ENCODE measurements at places on chromosomes 6 and 20.

DNA sequence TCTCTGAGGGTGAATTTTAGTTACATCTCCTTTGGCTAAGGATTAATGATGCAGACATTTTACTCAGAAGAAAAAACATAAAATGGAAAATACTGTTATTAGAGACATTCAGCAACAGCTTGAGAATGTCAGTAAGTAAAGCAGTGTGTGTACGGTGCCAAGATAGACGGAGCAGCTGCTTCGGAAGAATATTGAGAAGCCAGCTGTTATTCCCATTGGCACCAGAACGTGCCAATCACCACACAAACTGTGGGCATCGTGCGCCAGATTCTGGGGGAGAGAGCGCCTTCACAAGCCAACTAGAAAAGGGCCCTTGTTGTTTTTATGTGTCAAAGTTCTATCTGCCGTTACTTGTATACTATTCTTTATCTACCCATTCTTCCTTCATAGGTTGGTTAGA lies 163.4 kb downstream of the MTFR2 start:
- DNase-seq, result no peak

- no peak for DNase-seq
Measured at GRCh38 chr6:2818593-2818992, 23.1 kb downstream of the SERPINB1 start.

- DNase-seq, result no peak
Measured at GRCh38 chr6:105324386-105324950, 78.4 kb downstream of the PREP start.

DNA sequence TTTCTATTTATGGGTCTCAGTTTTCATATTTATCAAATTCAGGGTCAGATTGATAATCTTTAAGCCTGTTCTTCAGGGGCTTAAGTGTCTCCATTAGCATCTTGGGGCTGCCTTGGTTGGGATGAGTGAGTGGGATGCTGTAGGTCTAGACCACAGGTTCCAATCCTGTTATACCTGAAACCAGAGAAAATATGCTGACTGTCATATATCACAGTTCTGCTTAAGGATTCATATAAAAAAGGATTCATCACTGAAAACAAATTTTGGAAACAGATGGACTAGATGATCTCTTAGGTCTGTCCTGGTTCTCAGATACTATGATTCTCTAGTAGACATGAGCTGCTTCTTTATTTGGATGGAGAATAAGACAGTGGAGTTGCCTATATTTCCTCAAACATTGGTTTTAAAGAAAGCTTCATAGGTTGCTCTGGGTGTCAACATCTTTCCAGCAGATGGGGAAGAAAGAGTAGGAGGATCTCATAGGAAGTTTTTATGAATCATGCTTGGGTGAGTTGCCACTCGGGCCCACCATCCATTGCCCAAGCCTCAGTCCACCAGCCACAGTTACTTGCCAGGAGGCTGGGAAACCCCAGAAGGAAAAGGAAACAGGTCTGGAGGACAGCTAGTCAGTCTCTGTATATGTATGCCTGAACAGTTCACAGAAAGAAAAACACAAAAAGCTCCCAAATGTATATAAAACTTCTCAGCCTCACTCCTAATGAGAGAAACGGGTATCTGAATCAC lies 42.9 kb upstream of the MAP7 start:
- DNase-seq, result no peak

DNA sequence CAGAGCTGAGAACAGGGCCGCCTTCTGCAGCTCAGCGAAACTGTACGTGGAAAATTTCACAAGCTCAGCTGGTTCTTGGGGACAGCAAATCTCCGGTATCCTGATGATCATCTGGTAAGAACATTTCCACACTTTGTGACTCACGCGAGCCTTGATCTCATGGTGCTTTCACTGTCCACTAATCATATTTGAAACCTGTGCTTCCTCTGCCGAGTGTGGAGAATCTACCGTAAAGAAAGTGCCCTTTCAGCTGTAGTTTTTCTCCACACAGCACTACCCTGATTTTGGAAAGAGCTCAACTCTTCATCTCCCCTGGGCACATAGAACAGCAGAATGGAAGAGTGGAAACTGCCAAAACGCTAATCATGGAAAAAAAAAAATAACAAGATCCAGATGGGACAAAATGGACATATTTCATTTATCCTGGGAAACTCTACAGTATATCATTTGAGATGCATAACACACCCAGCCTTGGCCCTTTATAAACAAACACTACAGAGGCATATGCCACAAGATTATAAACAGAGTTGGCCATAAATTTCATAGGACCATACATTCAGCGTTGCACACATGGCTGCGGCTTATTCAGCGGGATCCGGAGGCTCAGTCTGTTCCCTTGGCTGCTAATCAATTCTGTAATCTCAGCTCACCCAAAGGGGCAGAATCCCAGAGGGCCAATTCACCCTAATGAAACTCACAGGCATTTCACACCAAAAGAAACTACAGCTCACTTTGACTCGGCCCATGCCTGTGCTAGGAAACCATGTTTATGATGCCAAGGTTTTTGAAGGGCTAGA lies 434.5 kb downstream of the HDGFL1 start:
- DNase-seq, result no peak

GRCh38 chr6:148559848-148560433 lies 186.9 kb upstream of the UST start:
- peak; percentile 49 for DNase-seq

DNA sequence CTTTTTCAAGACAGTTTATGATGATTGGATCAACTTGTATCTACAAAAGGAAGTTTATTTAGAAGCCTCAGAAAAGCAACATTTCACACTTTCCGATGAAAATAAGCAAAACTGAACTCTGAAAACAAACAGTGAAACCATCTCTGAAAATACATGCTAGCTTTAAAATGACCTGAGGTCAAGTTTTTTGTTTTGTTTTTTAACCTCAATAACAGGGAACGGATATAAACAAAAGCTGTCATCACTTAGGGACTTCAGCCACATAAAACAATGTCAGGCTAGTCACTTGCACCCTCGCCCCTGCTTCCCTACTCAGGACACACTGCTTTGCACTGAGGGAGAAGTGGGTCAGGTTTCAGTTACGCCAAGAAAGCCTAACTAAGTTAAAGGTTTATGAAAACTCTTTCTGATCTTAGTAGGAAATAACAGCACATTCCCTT lies 11.6 kb downstream of the BACH2 start:
- DNase-seq, result no peak

GRCh38 chr6:53588816-53589509 lies 44.1 kb upstream of the GCLC start:
- no peak for DNase-seq

DNA sequence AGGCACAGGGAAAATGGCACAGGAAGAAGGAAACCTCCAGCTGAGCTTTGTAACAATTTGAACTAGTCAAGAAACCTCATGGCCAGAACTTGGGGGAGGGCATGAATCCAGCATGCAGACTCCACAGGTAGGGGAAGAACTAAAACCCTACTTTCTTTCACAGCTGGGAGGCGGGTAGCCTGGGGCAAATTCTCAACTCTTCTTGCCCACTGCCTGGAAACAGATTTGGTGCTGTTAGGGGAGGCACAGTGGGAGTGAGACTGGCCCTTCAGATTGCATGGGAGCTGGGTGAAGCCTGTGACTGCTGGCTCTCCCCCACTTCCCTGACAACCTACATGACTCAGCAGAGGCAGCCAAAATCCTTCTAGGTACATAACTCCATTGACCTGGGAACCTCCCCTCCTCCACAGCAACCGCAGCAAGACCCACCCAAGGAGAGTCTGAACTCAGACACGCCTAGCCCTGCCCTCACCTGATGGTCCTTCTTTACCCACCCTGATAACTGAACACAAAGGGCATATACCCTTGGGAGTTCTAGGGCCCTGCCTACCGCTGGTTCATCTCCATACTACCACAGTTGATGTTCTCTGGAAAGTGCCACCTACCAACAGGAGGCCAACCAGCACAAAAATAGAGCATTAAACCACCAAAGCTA lies 37.2 kb upstream of the TRIM27 start:
- no peak for DNase-seq

GRCh38 chr6:90454836-90455427 lies 131.9 kb downstream of the MAP3K7 start:
- DNase-seq, result no peak

- no peak for DNase-seq
Measured at GRCh38 chr6:117520603-117521395, 38.3 kb downstream of the DCBLD1 start.

- no peak for DNase-seq
Measured at GRCh38 chr6:37110500-37111461, 59.2 kb upstream of the PIM1 start.

- no peak for DNase-seq
Measured at GRCh38 chr6:136920671-136921380, 1.3 kb upstream of the SLC35D3 start.

DNA sequence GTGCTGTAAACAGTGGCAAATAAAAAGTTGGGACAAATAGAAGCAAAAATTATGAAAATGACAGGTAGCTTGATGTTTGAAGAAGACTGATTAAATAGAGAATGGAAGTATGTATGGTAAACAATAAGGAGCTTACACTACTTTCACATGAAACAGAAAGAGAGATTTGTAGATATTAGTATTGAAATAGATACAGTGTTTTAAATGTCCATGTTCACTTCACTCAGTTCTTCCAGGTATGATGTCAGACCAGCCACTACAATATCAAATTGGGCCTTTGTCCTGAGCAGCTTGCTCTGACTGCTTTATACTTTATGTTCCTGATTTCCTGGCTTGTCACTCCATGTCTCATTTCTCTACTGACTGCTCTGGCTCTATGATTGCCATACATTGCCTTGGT lies 107.5 kb downstream of the CENPW start:
- DNase-seq, result no peak

DNA sequence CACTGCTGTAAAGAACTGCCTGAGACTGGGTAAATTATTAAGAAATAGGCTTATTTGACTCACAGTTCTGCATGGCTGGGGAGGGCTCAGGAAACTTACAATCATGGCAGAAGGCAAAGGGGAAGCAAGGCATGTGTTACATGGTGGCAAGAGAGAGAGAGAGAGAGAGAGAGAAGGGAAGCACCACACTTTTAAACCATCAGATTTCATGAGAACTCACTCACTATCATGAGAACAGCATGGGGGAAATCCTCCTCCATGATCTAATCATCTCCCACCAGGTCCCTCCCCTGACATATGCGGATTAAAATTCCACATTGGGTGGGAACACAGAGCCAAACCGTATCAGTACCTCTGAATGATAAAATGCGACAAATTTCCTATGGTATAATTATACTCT lies 203.9 kb upstream of the MARCKS start:
- DNase-seq, result no peak

- DNase-seq, result no peak
Measured at GRCh38 chr6:35251949-35252348, 7.6 kb upstream of the ZNF76 start.

- DNase-seq, result no peak
Measured at GRCh38 chr6:129908858-129909257, 47.7 kb upstream of the TMEM244 start.

- no peak for DNase-seq
Measured at GRCh38 chr20:14189794-14190402, 147.5 kb downstream of the FLRT3 start.

- no peak for DNase-seq
Measured at GRCh38 chr6:168165373-168165772, 86.4 kb upstream of the FRMD1 start.

All from stimulated activated CD8-positive, alpha-beta memory T cell treated with anti-CD3 and anti-CD28 coated beads, Interleukin-7, amount 100 ng/mL, for 24 hours (primary cell).